CD4-positive, CD25-positive, alpha-beta regulatory T cell (primary cell): ENCODE measurements at places on chromosomes 12 and 14.

- DNase-seq: no peak
Observed at GRCh38 chr12:75564852-75565251, 53.4 kb upstream of the KRR1 start.

- no peak for DNase-seq
Observed at GRCh38 chr14:105316968-105317510, 2.5 kb downstream of the PACS2 start.

DNA sequence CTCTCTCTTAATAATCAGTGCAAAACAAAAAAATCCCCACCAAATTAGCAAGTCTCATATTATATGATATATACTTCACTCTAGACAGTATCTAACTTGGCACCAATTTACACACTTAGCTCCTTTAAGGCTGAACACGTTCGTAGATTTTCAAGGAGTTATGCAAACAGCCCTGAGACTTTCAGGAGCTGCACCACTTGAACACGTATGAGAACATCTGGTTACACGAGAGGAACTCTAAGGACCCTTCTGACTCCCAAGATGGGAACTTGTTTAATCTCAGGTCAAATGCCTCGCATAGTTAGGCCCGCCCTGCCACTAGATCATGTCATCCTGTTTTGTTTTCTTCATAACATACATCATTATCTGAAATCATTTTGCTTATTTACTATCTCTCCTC is 10.0 kb downstream of the SPRING1 start:
- DNase-seq: no peak

DNA sequence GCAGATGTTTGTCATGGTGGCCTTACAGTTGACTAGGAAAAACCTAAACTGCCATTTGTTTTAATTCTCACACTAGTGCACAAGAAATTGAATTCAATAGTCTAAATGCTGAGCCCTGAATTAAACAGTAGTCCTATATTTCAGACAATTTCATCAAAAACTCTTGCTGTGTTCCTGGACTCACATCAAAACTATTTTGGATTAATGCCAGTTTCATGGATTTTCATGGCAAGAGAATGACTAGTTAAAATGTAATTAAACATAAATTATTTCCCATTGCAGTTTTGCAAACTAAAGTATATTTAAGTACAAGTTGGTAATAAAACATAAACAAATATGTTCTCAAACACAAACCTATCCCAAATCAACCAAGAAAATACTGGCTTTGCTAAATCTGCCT is 468.0 kb upstream of the PRICKLE1 start:
- DNase-seq: no peak

DNA sequence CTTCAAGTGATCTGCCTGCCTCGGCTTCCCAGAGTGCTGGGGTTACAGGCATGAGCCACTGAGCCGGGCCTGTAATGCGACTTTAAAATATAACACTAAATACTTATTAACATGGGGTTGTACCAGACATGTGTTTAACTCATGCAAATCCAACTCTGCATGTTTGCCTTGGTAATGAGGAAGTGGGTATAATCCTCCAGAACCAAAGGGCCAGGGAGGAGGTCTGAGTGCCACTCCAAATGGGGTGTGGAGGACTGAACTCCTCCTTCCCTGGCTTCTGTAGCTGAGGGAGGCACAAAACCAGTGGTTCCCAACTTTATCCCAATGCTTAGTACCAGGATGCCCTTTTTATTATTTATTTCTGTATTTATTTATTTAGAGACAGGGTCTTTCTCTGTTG is 61.6 kb upstream of the MED13L start:
- no peak for DNase-seq

DNA sequence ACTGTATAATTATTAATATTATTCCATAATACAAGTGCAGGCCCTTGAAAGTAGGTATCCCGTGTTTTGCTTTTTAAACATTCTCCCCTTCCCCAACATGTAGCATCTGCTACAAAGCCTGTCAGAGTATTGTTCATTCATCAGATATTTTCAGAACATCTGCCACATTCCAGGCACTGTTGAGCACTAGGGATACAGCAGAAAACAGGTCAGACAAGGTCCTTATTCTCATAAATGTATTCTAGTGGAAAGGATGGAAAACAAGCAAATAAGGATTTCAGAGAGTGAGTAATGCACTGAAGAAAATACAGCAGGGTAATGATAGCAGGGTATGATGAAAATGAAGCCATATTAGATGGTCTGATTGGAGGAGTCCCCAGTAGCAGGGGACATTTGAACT is 3.8 kb downstream of the ERP29 start:
- no peak for DNase-seq

GRCh38 chr12:65803251-65803650 is 21.0 kb upstream of the HMGA2 start:
- DNase-seq: no peak

- no peak for DNase-seq
Observed at GRCh38 chr14:64117671-64118402, 176.3 kb downstream of the ESR2 start.

DNA sequence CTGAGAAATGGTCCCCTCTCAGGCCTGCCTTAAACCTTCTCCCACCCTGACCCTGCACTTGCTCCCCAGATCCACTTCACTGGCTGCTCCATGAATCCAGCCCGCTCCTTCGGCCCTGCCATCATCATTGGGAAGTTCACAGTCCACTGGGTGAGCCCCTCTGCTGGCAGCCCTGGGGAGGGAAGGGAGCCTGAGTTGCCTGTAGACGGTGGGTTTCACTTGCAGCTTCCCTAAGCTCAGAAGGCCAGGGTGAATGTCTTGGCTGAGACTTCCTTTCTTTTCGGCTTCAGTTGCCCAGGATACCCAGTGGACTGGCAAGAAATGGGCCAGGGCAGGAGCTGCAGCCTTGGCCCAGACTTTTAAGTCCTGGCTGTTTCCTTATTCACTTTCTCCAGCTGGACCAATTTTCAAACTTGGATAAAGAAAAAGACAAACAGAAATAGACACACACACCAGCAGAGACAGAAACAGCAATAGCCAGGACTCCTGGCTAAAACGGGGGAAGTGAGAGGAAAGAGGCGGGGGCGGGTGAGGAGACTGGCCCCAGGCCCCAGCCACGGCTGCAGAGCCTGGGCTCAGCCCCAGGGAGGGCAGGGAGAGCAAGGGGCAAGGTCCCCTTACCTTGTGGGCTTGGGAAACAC is 2.0 kb downstream of the AQP6 start:
- no peak for DNase-seq

- DNase-seq: no peak
Observed at GRCh38 chr12:82866946-82867345, 180.2 kb downstream of the TMTC2 start.

GRCh38 chr12:47280543-47281300 is 201.0 kb upstream of the AMIGO2 start:
- DNase-seq: no peak

DNA sequence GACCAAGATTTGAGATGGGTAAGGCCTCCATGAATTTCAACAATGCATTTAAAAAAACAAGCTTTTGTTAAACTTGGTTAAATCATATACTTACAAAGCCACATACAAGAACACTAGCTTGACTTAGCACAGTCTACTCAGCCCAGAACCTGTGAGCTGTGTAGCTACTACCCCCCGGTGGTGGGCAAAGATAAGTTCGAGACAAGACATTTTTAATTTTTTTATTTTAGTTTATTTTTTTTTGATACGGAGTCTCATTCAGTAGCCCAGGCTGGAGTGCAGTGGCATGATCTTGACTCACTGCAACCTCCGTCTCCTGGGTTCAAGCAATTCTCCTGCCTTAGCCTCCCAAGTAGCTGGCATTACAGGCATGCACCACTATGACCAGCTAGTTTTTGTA is 3.7 kb upstream of the NECAP1 start:
- DNase-seq: peak; percentile 81

GRCh38 chr14:23543403-23543802 is 8.2 kb downstream of the ZFHX2 start:
- DNase-seq: no peak

- no peak for DNase-seq
Observed at GRCh38 chr12:14956024-14956891, 5.1 kb downstream of the ARHGDIB start.

DNA sequence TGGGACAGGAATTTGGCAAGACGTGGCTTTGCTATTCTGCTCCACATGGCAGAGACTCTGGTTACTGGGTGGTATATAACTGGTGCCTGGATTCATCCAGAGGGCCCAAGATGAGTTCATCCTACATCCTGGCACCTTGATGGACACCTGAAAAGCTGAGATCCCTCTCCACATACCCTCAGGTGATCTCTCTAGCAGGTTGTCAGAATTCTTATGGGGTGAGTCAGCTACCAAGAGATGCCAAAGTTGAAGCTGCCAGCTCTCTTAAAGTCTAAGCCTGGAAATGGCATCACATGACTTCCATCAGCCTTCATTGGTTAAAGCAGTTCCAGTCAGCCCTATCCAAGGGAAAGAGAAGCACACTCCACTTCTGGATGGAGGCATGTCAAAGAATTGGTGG is 300.7 kb upstream of the SEL1L start:
- no peak for DNase-seq

- DNase-seq: no peak
Observed at GRCh38 chr12:10366875-10367274, 23.0 kb downstream of the KLRK1 start.

DNA sequence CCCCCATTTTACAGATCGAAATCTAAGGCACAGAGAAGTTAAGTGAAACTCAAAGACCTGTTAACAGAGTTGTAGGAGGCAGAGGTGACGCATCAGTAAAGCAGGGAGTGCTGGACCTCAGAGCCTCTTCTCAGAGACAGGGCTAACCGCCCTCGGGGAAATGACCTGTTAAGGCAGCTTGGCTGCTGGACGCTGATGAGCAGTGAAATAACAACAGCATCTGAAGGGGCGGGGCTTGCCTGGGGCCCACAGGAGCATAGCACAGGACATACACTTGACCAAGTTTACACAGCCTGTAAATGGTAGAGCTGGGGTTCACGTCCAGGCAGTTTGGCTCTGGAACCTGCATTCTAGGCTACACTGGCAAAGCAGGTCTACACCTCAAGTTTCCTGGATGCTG is 39.3 kb downstream of the LRTM2 start:
- DNase-seq: no peak

- no peak for DNase-seq
Observed at GRCh38 chr14:105897725-105898113, 371.3 kb downstream of the TMEM121 start.

DNA sequence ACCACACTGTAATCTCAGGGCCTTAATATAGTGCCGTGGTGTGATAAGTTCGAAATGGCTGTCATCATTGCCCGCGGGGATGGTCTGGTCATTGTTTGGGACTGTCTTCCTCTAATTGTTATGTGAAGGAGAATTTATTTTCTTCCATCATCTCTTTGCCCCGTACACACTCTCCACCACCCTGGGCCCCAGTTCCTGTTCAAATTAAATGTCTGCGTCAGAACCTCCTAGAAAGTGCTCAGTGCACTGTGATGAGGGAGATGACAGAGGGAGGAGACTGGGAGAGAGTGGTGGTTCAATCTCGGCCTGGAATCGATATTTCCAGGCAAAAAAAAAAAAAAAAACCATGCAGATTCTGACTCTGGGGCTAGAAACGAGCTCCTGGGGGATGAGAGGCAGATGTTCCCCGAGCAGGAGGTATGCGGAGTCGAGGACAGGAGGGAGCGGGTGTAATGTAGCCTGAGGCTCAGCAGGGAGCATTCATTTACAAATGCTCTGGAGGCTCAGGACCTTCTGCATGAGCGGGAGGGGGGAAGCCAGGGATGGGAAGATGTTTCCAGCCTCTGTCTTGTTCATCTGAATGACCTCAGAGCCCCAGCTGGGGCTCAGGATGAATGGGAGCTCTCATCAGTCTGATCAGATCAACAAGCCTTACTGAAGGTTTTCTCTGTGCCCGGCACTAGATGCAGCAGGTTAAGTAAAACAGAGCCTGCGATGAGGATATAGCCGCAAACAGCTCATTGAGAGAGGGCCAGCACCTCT is 219.5 kb downstream of the TBX5 start:
- DNase-seq: no peak

DNA sequence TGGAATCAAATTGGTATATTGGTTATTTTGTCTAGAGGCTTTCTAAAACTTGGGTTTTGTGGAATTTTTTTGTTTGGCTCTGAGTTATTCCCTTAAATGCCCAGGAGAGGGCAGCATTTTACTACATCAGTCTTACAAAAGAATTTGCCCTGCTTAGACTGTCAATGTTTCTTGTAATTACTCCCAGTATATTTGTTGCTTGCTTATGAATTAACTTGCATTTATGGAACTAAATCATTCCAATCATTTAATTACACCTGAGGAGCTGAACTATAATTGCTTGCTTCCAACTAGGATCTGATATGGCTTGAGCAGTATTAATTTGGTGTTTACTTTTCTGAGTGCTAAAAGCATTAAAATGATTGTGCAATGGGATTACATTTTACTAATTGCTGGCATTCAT is 48.7 kb downstream of the MIPOL1 start:
- DNase-seq: no peak

DNA sequence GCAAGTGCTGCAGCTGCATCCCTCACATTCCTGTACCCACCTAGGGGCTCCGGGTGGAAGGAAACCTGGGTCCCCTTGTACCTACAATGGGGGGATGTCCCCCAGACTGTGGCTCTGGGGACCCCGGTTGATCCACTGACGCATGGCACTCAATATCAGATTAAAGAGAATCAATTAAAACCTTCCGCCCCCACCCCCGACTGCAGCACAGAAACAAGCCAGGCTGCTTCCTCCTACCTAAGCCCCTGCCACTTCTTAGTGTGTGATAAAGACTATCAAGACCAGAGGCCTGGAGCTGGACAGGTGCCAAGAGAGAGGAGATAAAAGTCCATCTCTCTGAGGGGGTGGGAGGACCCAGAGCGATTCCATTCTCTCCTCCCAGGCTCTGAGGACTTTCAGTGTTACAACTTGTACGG is 28.2 kb upstream of the RPLP0 start:
- DNase-seq: no peak

DNA sequence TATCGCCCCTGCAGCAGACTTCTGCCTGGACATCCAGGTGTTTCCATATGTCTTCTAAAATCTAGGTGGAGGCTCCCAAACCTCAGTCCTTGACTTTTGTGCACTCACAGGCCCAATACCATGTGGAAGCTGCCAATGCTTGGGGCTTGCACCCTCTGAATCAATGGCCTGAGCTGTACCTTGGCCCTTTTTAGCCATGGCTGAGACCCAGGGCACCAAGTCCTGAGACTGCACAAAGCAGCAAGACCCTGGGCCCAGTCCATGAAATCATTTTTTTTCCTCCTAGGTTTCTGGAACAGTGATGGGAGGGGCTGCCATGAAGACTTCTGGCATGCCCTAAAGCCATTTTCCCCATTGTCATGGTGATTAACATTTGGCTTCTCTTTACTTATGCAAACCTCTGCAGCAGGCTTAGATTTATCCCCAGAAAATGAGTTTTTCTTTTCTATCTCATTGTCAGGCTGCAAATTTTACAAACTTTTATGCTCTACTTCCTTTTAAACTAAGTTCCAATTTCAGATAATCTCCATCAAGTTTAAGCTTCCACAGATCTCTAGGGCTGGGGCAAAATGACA is 1445.8 kb upstream of the FLRT2 start:
- DNase-seq: no peak
